ENCODE measurements at places on chromosomes 11 and 22.

DNA sequence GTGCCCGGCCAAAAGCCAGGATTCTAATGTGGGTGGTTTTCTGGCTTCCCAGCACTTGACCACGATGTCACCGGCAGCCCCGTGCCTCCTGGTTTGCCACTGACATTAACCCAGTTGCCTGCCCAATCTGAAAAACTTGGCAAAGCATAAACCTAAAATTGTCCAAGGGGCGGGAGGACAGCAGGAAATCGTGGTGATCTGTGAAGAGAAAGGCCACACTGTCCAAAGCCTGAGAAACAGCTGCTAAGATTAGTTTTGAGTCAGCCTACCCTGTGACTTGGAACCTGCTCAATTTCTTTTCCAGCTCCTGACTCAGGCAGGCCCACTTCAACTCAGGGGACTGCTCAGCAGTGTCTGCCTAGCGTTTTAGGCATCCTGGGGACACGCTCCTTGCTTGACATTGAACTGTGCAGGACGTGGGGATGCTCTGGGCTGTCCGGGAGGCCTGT is 8.2 kb upstream of the F2 start:
- no peak overlapping the region for H3K27ac ChIP-seq
- no peaks in the 10 kb centered on the region for H3K27me3 ChIP-seq
- peaks cover 2% of the 10 kb centered on the region for H3K36me3 ChIP-seq
- no peak overlapping the region for H3K4me3 ChIP-seq

GRCh38 chr11:93870616-93871015 is 20.2 kb upstream of the VSTM5 start:
- peaks cover 2% of the 10 kb centered on the region for H3K4me1 ChIP-seq
- no peaks in the 10 kb centered on the region for H3K27me3 ChIP-seq
- no peak for DNase-seq
- peaks cover 20% of the 10 kb centered on the region for H3K36me3 ChIP-seq
- no peak overlapping the region for H3K4me3 ChIP-seq

DNA sequence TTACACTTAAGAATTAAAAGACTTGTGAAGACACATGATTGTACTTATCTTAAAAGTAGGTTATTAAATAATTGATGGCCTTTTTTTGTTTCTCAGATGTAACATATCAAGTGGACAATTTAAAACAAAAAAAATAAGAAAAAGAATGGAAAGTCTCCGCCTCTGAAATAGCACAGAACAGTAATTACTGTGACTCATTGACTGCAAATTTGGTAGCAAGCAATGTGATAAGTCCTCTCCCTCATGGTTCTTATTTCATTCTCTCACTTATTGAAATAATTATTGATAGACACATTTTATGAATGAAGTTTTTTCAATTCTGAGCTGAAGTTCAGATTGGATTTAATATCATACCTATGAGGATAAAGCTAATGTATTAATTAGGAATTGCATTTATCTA is 717.9 kb upstream of the LUZP2 start:
- no peak overlapping the region for H3K4me3 ChIP-seq
- peaks cover 5% of the 10 kb centered on the region for H3K36me3 ChIP-seq
- 0 out of 2 replicates have a peak, but pooled peaks cover 3% of the 10 kb centered on the region for H3K4me1 ChIP-seq
- DNase-seq = no peak
- no peaks in the 10 kb centered on the region for H3K27me3 ChIP-seq

DNA sequence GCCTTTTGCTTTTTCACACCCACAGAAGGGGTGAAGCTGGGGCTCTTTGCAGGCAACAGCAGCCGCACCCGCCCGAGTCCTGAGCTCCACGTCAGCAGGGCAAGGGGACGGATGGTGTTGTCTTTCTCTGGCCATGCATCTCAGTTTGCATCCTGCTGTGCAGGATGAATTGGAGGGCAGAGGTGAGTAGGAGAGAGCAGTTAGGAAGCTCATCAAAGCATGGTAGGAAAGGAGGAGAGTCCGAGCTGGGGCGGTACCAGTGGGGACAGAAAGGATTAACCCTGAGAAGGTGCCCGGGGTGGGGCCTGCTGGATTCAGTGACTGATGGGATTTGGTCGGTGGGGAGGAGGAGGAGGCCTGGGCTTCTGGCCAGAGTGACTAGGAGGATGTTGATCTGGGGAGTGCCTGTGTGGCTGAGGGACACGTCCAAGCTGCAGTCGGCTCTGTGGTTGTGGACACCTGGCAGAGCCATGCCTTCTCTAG is 14.6 kb downstream of the FAM83F start:
- H3K27me3 ChIP-seq = no peaks in the 10 kb centered on the region
- H3K4me1 ChIP-seq = peaks cover 57% of the 10 kb centered on the region
- H3K4me3 ChIP-seq = peak overlapping the region; percentile 29
- H3K36me3 ChIP-seq = peaks cover 21% of the 10 kb centered on the region
- peak; percentile 63 for DNase-seq

DNA sequence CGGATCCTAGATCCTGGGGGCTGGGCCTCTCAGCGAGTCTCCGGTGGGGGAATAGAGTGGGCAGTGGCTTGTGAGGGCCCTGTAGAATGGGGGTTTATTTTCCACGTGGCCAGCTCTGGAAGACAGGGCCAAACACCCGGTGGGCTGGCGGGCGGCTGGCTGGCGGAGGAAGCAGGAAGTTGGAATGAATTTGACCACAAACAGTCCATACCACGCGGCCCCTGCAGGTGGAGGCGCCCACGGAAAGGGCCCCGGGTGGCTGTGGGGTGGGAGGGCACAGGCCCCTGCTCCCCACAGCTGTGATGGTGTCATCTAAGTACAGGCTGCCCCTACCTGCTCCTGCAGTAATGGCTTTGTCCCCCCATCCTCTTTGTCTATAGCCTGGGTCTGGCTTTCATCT is 15.1 kb downstream of the MCAT start:
- H3K27me3 ChIP-seq = no peaks in the 10 kb centered on the region
- H3K36me3 ChIP-seq = peaks cover under 1% of the 10 kb centered on the region
- H3K4me3 ChIP-seq = no peak overlapping the region
- DNase-seq = no peak
- H3K4me1 ChIP-seq = peaks cover 9% of the 10 kb centered on the region

GRCh38 chr22:45852826-45853225 is 124.1 kb downstream of the WNT7B start:
- no peaks in the 10 kb centered on the region for H3K4me1 ChIP-seq
- peaks cover 52% of the 10 kb centered on the region for H3K36me3 ChIP-seq
- H3K27ac ChIP-seq = no peak overlapping the region
- DNase-seq = no peak
- H3K27me3 ChIP-seq = no peaks in the 10 kb centered on the region
- H3K4me3 ChIP-seq = no peak overlapping the region

GRCh38 chr11:35126879-35127581 is 11.9 kb upstream of the CD44 start:
- H3K27ac ChIP-seq = no peak overlapping the region
- no peaks in the 10 kb centered on the region for H3K36me3 ChIP-seq
- no peak for DNase-seq
- peaks cover 8% of the 10 kb centered on the region for H3K27me3 ChIP-seq
- H3K4me1 ChIP-seq = peaks cover 19% of the 10 kb centered on the region
- H3K4me3 ChIP-seq = no peak overlapping the region
